ENCODE measurements at places on chromosomes 2 and 18. TPM values are rescaled to one million over a fixed set of nuclear protein-coding genes. Genes with fewer than 3 reads are reported as not detected.

- DNase-seq, result no peak
Measured at GRCh38 chr18:69998523-69998987, 50.9 kb upstream of the CD226 start.

DNA sequence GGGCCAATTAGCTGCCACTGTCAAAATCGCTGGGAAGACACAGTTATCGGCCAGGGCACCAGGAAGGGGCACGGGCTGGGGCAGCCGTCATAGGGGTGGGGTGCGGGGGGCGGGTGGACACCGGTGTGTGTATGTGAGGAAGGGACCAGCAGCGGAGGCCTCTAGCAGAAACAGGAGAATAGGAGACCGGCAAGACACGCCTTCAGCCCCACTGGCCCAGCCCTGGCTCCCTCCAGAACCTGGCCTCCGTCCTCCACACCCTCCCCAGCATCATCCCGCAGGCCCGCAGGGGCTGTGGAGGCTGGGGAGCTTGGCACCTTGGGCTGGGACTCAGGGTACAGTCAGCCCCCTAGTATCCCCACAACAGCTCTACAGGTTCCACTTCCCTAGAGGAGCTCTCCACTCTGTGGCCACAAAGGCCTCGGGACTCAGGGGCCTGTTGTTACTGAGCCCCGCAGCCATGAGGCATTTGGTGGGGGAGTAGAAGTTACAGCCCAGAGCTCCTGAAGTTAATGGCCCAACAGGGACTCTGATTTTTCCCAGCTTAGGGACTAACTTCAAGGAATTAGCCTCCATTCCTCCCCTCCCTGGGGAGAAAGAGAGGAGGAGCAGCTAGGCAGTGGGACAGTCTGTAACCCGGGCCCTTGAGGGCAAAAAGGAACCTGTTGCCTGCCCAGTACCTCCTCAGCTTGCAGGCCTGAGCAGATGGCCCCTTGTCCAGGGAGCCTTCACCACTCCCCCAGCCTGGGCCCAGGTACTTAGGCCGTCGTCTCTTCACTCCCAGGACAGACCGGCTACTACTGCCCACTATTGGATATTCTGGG, 19.9 kb downstream of the SH2D6 start:
- DNase-seq, result no peak

The ARHGAP15 gene
- total RNA-seq, result 72.1 TPM

DNA sequence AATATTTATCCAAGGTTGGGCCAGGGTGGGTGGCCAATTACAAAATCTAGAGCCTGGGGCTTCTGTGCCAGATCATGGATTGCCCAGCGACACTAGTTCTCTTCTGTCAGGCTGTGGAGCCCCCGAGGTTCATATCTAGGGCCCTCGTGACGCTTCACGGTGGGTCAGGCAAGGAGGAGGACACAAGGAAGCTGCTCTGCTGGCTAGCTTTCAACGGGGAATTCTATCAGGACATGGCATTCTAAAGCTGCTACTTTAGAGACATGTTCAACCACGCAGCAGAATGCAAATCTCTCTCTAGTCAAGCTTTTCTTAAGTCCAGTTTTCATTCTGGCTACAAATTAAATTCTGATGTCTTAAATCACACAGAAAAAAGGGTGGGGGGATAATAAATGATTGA, 180.2 kb downstream of the THADA start:
- DNase-seq, result no peak

The PAX8 gene
- total RNA-seq, result 3.6 TPM

DNA sequence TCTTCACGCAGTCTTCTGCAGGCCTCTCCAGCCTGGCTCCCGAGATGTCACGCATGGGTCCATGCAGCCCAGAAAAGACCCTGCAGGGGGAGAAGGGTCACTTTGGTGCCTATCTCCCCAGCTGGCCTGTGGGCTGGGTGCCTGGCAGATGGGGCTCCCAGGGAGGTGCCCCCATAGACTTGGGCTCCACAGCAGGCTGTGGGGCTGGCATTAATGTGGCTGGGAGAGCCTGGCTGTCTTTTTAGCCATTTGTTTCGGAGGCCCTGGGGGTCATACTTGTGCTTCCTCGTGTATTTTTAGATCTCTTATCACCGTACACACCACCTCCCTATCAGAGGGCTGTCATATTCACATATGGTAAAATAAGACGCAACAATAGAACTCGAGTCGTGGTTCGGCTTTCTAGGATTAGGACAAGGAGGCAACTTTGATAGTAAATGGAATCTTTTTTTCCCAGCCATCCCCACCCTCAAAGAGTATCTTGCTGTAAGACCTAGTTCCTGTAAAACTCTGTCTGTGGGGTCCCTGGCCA, 74.5 kb downstream of the LRRFIP1 start:
- DNase-seq, result no peak

DNA sequence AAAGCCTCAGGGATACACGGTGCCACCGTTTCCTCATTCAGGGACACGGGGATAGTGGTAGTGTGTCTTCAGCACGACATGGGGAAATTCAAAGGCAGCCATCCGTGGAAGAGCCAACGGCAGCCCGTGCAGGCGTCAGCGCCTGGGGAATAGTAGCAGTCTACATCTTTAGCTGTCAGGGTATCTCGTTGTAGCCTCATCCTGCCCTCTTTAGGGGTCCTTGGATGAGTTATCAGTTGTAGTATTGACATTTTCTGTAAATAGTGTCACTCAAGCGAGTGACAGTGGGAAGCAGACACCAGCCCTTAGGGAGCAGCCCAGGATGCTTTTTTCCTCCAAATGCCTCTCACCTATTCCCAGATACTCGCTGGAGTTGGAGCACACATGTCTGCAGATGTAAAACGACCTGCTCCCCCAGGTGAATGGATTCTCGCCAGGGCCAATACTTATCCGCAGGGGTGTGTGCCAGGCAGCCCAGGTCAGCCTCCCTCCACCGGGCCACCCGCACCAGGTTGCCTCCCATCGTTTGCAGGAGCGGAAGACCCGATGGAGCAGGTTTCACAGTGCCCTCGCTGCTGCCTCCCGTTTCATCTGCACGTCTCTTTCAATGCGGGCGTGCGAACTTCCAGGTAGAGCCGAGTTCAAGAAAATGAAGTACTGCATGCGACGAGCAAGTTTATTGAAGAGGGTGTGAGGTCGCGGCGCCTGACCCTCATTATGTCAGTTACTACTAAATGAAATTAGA, 41.0 kb downstream of the AGAP1 start:
- no peak for DNase-seq

GRCh38 chr2:41618754-41619153, 429.1 kb upstream of the PKDCC start:
- DNase-seq, result no peak

DNA sequence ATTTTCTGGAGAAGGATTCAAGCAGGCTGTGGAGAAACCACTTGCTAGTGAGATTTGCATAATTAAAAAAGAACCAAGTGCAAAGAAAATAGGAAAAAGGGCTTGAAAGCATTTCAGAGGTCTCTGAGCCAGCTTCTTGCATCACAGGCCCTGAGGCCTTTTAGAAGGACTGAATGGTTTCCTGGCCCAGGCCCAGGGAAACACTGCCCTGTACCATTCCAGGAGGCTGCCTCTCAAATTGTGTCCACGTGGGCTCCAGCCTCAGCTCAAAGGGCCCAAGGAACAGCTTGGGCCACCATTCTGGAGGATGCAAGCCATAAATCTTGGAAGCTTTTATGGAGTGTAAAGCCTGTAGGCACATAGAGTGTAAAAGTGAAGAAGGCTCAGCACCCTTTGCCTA, 523.3 kb upstream of the VRK2 start:
- no peak for DNase-seq

- DNase-seq, result no peak
Measured at GRCh38 chr2:21422724-21423522, 299.2 kb downstream of the TDRD15 start.

The KIF5C gene
- total RNA-seq, result 22.2 TPM

- DNase-seq, result no peak
Measured at GRCh38 chr2:182404092-182404491, 22.7 kb downstream of the PDE1A start.

DNA sequence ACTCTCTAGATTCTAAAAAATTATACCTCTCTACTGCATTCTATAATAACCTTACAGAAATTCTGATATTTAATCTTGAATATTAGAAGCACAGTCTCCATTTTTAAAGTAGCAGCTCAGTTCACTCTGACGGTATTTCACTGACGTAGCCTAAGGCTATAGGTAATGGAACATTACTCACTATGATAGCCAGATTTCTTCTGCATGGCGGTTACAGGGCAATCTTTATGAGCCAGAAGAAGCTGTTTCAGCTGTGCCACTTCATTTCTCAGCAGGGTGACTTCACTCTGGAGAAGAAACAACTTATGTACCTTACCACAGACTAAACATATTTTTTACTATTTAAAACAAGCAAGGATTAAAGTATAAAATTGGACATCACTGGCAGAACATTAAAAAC, 75.3 kb upstream of the CHN1 start:
- no peak for DNase-seq

The SEPTIN2 gene
- 275 TPM for total RNA-seq

GRCh38 chr18:31612124-31612523, 20.4 kb downstream of the TTR start:
- DNase-seq, result no peak

GRCh38 chr2:48450936-48451602, 78.9 kb upstream of the STON1 start:
- DNase-seq, result no peak

DNA sequence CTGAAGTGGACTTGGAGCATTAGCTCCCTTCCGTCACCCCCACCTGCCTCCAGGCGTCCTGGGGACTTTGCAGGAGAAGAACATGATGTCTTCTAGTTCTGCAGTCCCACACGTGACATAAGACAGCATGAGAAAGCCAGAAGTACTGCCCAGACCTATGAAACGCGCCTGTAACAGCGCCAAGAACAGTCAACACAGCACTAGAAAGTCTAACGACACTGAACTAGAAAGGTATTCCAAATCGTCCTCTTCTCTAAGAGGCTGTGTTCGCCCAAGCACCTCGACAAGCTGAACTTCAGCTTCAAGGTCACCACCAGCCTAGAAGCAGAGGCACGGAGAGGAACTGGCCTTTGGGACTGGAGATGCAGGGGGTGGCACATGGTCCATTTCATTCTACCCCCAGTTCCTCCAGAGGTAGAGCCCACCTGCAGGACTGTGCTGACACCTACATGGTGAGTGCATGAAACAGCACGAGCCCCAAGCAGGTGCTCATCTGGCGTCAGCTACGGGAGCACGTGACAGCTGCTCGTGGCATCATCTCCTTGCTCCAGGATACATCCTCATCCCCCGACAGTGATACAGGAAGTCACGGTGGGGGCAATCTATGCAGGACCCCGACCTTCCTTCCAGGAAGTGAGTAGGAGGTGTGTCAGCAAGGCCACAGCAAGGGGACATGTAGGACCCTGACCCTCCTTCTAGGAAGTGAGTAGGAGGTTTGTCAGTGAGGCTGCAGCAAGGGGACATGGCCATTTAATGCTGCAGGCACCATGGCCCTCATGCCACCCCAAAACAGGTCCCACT, 3.7 kb downstream of the HDAC4 start:
- peak; percentile 54 for DNase-seq

DNA sequence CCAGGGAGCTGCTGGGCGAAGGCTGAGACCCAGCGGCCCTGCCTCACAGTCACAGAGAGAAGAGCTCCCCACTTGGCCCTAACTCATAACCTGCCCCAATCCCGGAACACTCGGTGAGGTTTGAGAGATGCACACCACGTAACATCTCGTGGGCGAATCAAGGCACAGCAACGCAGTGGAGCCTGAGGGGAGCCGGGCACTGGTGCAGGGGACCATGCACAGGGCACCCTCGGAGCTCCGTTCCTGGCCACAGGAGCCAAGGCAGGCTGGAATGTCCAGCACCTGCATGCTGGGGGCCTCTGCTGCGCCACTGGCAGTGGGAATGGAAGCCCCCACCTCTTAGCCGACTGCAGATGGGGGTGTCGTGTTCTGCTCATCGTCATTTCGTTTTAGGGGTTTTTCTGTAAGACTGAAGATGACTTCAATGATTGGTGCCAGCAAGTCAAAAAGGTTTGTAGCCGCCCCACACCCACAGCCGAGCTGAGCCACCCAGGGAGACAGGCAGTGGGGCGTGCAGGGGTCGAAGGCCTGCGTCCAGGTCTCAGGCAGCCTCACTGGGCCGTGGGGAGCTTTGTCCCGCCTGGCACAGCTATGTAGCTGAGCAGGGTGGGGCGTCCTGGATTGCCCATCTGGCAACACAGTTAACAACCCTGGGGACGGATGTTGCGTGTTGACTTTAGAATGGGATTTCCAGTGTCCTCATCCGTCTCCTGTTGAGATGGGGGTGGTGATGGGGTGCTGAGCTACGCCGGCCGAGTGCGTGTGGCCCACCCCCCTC, 16.1 kb downstream of the DTYMK start:
- DNase-seq, result no peak

DNA sequence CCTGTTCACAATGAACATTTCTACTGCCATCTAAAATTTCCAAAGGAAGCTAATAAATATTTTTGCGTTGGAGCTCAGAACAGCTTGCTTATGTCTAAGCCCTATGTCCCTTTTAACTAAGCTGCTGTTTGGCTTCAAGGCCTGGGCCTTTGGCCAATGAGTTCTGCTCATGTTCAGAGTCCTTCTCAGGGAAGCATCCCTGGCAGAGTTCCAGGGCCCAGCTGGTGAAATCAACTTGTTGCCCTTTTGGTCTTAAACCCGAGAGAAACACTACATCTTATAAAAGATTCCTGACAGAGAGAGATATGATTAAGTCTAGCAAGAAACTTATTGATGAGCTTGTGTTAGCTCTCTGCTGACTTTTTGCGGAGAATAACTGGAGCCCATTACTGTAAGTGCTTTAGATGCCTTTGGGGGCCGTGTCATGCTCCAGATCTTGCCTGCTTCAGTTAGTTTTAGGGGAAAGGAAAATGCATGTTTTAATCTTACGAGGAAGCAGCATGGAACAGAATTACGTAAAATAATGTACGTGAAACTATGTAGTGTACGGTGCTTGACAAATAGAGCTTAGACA, 102.5 kb upstream of the NOSTRIN start:
- no peak for DNase-seq

DNA sequence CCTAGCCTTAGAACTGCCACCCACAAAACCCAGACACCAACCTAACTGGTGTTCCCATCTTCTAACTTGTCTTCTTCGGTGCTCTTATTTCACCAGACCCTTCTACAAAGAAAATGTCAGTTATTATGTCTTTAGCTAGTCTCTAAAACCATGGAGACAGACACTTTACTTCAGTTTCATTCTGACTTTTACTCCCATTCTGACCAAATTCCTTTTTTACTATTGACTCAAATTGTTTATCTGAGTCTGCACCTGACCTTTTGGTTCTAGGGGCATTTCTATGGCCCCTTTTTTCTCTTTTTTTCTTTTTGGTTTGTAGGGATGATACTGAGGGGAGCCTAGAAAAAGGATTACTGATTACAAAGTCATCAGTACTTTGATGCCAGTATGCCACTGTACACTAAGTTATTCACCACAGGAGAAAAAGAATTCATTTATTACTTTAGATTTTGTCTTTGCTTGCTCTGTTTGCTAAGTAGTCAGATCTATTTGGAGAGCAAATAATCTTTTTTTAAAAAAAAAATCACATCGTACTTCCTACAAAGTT, 6.8 kb upstream of the SLC1A4 start:
- no peak for DNase-seq

- DNase-seq, result no peak
Measured at GRCh38 chr2:151119374-151119773, 142.3 kb downstream of the RBM43 start.

DNA sequence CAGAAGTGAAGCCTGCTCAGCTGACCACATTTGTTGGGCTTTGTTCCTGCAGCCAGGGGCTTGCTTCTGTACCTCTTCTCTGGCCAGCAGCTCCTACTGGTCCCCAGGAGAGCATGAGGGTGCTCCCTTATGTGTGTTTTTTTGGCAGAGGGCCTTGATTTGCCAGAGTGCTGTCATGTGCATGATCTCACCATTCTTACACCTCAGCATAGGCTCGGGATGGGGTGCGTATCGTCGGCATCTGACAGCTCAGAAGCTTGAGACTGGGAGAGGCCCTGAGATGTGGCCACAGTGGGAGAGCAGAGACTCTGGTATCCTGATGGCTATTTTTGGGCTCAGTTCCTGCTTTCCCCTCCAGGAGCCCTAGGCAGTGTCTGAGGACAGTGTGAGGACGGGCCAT, 71.2 kb downstream of the CELF4 start:
- no peak for DNase-seq
